ENCODE measurements at places on chromosomes 16 and 17.

DNA sequence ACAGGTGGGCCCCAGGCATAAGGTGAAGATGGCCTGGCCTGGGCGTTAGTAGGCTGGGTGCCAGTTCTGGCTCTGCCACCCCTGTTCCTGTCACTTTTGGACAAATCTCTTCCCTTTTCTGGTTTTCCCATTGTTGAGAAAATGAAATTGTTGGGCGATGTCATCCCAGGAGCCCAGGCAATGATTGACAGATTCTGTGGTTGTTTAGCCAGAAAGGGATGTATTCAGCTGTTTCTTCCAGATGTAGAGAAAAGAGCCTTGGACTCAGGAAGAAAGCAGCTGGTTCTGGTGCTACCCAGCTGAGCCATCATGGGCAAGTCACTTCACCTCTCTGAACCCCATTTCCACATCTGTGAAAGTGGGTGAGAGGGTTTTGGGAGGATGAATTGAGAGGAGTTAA lies 60.1 kb upstream of the MRTFB start:
- no peak for DNase-seq

DNA sequence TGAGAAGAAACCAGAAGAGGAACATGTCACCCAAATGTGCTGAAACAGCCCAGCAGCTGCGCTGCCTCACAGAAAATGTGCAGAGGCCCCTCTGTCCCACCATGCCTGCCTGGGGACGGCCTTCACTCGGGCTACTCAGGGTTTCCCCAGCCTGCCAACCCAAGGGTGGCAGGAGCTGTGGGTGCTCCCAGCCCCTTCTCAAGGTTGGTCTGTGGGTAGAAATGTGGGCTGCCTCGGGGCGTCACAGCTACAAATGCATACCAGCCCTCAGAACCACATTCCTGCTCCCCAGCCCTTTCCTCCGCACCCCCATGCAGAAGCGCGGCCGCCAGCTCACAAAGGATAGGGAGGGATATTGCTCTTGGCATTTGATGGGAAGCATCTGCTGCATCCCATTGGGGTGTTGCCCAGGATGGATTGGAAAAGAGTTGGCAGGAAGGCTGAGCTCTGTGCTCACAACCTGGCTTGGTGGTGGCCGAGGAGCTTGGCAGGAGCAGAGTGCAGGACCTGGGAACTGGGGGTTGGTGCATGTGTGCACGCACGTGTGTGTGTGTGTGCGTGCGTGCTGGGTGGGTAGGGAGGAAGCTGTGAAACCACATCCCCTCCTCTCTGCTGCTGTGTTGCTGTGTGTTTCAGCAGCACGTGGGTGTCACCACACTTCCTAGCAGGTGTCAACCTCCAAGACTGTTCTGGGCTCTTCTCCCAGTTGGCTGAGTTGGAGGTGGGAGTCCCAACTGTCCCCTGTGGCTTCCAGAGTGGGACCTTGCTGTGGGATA lies 304.4 kb downstream of the SEC14L1 start:
- peak; percentile 78 for DNase-seq

GRCh38 chr17:68344701-68345136 lies 53.4 kb downstream of the ARSG start:
- peak; percentile 61 for DNase-seq

DNA sequence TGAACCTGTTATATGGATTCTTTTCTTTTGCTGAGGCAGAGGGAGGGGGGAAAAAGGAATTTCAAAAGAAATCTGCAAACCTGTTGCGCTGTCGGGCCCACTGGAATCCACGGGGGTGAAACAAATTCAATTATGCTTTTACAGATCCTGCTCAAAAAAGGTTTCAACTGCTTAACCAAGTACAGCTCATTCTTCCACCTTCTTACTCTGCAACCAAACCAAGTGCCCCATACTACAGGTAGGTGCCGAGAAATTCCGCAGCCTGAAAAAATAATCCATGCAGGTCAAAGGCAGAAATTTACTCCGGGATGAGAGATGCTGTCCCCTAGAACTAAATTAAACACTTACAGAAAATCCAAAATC lies 416 bp downstream of the RNF43 start:
- no peak for DNase-seq

GRCh38 chr17:46044286-46044928 lies 45.4 kb downstream of the STH start:
- DNase-seq = peak; percentile 76

DNA sequence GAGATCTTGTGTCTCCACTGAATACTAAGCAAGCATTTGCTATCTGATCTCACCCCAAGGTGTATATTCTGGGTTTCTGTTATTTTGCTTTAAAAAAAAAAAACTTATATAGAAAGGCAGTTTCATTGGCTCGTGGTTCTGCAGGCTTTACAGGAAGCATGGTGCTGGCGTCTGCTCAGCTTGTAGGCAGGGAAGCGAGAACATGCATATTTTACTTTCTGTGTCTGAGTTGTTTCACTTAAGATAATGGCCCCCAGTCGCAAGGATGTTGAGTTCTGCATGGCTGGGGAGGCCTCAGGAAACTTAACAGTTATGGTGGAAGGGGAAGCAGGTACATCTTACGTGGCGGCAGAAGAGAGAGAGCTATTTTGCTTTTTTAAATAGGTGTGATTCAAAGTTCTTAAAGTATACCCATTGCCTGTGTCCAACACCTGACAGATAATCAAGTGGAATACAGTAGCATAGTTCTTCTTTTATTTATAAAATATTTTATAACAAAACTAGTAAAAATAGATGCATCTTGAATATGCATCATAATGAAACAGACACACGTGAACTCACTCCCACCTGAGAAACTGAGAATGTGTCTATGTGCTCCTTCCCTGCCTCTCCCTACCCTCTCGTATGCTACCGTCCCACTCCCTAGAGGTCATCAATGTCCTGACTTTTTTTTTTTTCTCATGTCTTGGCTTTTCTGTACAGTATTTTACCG lies 15.4 kb upstream of the ARHGAP17 start:
- DNase-seq = no peak

DNA sequence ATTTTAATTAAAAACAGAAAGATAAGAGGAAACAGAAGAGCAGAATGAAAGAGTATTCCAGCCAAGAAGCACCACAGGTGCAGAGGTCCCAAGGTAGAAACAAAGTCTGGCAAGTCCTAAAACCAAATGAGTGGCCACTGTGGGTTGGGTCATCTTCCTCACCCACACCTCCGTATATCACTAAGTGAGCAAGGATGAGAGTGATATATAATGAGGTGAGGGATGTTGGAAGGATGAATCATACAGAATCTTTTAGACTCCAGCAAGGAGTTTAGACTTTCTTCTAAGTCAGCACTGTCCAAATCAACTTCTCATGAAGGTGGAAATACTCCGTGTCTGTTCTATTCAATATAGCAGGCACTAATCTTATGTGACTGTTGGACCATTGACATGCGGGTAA lies 70.8 kb downstream of the SHISA9 start:
- no peak for DNase-seq

GRCh38 chr16:58116081-58116480 lies 13.1 kb downstream of the CFAP20 start:
- no peak for DNase-seq

GRCh38 chr17:48068491-48068961 lies 20.4 kb downstream of the NFE2L1 start:
- DNase-seq = peak; percentile 26

DNA sequence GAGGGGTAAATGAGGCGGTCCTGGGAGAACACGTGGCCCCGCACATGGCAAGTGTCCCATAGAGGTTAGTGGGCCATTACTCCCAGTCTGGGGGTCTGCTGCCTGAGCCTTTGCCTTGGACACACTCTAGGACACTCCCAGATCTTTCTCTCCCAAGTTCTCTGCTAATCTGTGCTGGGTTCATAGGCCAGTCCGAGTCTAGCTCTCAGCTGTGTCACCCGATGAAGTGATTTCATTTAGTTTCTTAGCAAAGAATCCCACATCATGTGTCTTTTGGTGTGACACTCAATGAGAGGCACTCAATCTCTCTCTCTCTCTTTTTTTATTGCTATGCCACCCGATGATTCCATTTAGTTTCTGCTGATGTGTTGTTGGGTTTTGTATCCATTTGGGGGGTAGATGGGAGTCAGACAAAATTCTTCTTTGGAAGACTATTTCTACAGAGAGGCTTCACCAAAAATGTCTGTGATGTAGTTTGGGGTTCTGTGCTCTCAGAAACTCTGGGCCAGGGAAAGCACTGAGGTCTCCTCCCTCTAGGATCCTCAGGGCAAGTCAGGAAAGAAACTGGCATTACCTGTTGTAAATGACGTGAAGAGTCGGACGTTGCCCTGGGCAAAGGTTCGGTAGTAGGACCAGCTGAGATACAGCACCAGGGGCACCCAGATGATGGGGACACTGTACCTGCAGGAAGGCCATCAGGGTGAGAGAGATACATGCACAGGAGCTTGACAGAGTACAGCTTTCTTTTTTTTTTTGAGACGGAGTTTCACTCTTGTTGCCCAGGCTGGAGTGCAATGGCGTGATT lies 25.2 kb upstream of the MLKL start:
- DNase-seq = no peak

DNA sequence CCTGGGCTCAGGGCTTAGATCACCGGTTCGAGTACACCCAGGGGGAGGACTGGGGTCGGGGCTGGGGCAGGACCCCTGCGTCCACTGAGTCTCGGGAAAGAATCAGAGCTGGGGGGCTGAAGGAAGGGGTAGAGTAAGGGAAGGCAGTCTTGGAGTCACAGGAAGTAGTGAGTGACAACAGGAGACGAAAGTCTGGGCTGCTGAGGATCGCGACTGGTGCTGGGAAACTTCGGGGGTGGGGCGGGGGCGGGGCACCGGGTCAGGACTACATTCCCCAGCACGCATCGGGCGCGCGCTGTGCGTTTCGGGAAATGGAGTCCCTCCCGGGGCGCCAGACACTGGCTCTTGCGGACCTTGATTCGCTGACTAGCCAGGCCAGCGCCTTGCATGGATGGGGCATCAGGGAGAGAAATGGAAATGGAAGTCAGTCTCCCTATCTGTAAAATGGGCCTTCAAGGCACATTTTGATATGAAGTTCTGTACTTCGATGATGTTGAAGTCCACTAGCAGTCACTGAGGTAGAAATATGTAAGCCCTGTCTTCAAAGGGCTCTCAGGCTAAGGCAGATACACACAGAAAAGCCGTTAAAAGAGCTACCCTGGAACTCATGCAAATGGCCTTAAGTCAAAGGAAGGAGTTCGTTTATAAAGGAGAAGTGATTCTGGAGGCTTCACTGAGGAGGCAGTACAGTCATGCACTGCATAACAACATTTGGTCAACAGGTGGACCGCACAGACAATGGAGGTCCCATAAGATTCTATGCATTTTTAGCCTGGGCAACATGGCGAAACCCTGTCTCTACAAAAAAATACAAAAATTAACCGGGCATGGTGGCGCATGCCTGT lies 697 bp downstream of the CTF1 start:
- DNase-seq = peak; percentile 89

- DNase-seq = no peak
Measured at GRCh38 chr17:79457889-79458288, 153.0 kb downstream of the RBFOX3 start.

DNA sequence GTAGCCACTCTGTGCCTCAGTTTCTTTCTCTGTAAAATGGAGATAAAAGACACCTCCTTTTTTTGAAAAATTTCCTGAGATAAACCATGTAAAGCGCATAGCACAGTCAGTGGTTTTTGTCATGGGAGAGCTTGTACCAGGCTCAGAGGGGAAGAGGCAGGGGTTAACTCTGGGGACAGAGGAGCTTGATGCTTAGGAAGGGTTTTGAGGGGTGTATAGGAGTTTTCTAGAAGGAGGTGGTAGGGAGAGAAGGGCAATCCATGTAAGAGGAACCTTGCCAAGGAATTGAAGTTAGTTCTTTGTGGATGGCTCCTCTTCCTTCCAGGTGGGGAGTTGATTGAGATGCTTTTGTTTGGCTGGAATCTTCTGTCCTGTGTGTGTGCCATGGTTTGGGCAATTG lies 131.9 kb upstream of the GSE1 start:
- DNase-seq = no peak

GRCh38 chr16:67546761-67547422 lies 15.4 kb upstream of the CTCF start:
- peak; percentile 90 for DNase-seq

DNA sequence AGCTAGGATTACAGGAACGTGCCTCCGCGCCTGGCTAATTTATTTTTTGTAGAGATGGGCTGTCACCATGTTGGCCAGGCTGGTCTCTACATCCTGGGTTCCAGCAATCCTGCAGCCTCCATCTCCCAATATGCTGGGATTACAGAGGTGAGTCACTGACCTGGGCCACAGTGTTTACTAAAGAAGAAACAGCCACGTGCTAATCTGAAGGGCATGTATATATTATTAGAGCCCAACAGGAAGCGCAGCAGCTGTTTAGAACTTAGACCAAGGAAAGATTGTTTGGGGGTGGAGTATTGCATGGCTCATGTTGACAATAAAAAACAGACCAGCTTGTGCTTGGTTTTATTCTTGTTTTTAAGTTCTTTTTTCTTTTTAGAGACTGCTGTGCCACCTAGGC lies 60.2 kb downstream of the HAPSTR1 start:
- DNase-seq = no peak

- no peak for DNase-seq
Measured at GRCh38 chr17:17032131-17032692, 10.0 kb upstream of the MPRIP start.

- DNase-seq = no peak
Measured at GRCh38 chr16:81552743-81553079, 108.1 kb downstream of the CMIP start.

- no peak for DNase-seq
Measured at GRCh38 chr16:29845656-29846055, 17.4 kb downstream of the CDIPT start.

DNA sequence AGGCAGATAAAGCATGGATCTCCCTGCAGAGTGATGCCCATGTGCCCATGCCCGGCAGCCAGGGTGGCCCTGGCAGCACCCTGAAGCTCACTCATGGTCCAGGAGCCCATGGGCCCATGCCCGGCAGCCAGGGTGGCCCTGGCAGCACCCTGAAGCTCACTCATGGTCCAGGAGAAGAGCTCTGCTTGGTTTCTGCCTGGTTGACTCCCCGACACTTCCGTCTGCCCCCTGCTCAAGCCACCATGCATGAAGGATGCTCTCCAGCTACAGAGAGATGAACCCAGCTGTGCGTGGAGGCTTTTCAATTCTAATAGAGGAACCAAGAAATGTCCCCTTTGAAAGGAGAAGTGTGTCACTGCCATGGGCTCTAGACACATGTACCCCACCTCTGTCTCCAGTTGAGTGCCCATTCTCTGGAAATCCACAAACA lies 8.7 kb downstream of the CCL17 start:
- peak; percentile 28 for DNase-seq

- peak; percentile 49 for DNase-seq
Measured at GRCh38 chr17:57092171-57092570, 7.1 kb downstream of the AKAP1 start.

- no peak for DNase-seq
Measured at GRCh38 chr16:53234836-53235235, 180.0 kb downstream of the CHD9 start.

DNA sequence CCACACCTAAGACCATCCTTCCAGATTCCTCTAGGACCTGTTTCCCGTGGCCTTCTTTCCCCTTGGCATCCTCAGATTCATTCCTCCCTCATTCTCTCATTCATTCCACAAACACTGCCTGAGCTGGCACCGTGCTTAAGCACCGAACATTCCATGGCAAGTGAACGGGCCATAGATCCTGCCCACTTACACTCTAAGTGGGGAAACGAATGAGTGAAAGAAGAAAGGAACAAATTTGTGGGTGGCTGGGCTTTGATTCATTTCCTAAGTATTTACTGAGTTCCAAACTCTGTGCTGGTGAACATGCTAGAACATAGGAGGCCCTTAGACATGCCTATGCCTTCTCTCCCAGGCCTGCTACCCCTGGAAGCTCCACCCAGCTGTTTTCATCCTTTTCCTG lies 30.0 kb downstream of the SRCIN1 start:
- no peak for DNase-seq

Measured in suppressor macrophage (primary cell).